ENCODE measurements at places on chromosomes 2 and 18. TPM values are rescaled to one million over a fixed set of nuclear protein-coding genes. Genes with fewer than 3 reads are reported as not detected.

ACTG2 gene
- not detected for polyA plus RNA-seq

ADD2 gene
- polyA plus RNA-seq: not detected

GPR45 gene
- polyA plus RNA-seq: not detected

SERPINB11 gene
- polyA plus RNA-seq: not detected

POTEJ gene
- not detected for polyA plus RNA-seq

UCN gene
- not detected for polyA plus RNA-seq

KRCC1 gene
- polyA plus RNA-seq: 36.6 TPM

CHMP1B gene
- 54.0 TPM for polyA plus RNA-seq

INHA gene
- polyA plus RNA-seq: not detected

CPO gene
- not detected for polyA plus RNA-seq

EMILIN1 gene
- polyA plus RNA-seq: 1.3 TPM
